ENCODE measurements at places on chromosomes 7 and 10.
A peak's percentile ranks its signal among the peaks of the same experiment; 100 is the strongest.

DNA sequence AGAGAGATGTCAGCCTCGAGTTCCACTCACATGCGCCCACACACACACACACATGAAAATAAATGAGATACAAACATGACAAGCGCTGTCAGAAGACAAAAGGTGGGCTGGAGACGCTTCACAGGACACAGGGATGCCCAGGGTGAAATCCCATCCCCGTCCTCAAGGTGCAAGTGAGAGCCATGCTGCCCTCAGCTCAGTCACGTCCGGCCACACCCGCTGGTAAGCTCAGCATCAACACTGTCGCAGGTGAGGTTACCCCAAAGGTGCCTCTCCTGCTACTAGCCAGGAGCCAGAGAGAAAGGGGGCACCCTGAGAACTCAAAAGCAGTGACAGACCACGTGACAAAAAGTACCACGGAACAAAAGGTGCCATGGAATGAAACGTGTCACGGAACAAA, 22.2 kb downstream of the PITRM1 start:
- no peak for DNase-seq

- no peak for DNase-seq
These were observed 211.7 kb upstream of the HABP2 start for GRCh38 chr10:113341138-113341537.

- no peak for DNase-seq
These were observed 220.0 kb upstream of the TCERG1L start for GRCh38 chr10:131531265-131532190.

DNA sequence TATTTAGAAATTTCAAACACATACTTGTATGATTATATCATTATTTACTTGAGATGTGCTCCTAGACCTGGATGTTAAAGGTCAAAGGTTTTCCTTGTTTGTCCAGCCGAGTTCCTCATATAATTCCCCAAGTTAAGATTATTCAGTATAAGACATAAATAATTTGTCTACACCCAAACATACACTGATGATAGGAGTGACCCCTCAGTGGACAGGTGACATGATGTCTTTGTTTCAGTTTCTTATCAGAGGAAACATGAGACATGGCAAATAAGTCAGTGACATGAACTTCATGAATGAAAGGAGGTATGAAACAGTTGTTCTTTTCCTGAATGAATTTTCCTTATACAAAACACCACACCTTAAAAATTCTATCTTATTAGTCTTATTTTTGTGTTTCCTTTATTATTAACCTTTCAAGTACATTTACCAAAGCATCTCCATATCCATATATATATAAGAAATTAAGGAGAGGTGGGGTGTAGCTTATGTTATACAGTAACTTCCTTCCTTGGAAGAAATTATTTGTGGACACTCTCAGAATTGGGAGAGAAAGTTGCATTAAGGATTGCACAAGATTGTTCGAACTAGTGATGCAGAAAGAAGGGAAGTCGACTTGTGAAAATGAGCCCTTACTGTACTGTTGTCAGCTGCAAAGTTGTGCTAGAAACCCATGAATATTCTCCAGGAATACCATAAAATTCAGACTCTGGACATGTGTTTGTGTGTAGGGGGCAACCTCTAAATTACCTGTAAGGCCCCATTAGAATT, 60.5 kb downstream of the POM121L12 start:
- no peak for DNase-seq

DNA sequence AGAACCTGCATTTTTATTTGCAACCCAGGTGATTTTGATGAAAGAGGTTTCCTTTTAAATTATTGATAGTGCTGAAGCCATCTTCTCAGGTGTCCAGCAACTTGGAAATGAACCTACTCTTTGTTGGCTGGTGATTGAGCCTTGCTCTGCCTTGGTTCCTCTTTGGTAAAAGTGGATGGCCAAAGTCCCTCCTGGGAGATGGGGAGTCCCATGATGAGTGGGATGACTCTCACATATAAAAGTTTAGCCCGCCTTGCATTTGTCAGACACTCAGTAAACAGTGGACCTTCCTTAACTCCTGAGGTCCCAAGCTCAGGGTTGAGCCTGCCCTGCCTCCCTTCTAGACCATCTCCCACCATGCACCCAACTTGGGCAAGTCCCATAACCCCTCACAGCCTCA, 28.9 kb upstream of the KAT6B start:
- DNase-seq: no peak

DNA sequence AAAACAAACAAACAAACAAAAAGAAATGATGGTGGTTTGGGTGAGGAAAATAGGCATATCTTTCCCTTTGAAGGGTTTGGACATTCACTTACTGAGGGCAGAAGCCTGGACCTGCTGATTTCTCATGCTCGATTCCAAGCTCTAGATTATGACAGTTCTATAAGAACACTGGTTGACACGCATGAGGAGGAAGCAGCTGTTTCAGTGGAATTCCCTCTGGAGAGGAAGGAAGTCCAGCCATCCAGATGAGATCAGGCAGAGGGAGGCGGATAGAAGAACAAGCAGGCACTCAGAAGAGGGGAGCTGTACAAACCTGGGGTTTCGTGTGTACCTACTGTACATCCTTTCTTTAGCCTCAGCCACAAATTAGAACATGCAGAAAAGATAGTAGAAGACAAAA, 691.9 kb downstream of the INHBA start:
- no peak for DNase-seq

DNA sequence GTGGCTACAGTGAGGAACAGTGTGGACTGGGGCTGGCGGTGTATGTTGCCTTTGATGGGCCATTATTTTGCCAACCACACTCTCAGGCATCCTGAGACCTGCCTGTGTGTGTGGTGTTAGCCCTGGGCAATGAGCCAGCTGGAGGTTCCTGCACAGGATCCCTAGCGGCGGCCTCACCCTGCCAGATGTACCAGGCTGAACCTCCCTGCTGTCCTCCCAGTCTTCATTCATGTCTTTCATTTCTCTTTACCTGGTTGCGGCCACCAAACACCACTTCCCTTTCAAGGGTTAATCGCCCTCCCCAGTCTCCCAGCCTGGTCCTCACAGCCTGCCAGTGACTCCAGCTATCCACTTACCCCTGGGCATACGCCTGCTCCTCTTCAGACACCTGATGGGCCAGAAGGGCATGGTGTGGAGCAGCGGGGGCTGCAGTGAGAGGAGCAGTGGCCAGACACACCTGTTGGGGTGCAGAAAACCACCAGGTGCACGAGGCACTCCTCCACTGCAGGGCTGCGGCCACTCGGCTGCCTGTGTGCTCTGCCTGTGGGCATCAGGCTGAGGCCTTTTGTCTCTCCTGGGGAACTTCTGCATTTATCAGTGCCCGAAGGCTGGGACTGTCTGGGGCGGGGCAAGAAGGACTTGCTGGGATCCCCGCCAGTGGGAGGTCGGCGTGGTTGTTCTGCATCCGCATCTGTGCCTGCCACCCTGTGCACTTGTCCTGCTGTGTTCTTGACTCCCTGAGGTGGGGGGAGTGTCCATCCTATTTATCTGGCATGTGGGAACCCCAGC, 111.6 kb downstream of the ARHGAP22 start:
- no peak for DNase-seq

DNA sequence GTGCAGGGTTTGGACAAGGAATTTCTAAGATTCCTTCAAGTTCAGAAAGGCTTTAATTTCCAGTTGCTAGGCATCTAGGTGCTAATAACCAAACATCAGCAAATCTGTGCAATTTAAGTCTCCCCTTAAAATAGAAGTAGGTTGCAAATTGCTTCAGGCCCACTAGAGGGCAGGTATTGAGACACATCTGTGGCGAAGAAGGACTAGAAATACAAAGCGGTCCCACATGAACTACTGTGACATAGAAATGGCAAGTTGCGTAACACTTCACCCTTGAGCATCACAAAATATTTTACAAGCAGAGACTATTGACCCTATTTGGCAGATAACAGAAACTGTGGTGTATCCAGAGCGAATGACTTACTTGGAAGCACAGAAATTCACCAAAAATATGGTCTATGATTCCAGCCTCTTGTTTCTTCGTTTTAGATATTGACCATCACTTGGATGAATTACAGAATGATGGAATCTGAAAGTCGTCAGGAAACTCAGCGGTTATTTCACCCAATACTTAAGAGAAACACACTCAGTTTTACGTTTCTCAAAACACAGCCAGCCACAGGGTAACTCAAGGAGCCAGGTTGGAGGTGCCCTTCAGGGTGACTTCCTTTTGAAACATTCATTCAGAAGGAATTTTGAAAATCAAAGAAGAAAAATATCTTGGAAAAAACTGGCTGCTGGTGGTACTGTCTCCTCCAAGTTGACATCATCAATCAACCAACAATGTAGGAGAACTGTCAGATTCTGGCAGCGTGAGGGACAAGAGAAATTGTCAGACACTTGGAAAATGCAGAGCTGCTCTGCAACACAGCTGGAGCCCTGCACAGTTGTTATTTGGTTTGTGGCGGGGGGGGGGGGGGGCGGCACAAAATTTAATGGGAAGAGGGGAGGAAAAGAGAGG, 256.3 kb upstream of the MINDY3 start:
- peak; percentile 2 for DNase-seq

GRCh38 chr10:66747451-66747850, 178.4 kb upstream of the LRRTM3 start:
- no peak for DNase-seq

- no peak for DNase-seq
These were observed 80.8 kb downstream of the OSBPL3 start for GRCh38 chr7:24899161-24899560.

DNA sequence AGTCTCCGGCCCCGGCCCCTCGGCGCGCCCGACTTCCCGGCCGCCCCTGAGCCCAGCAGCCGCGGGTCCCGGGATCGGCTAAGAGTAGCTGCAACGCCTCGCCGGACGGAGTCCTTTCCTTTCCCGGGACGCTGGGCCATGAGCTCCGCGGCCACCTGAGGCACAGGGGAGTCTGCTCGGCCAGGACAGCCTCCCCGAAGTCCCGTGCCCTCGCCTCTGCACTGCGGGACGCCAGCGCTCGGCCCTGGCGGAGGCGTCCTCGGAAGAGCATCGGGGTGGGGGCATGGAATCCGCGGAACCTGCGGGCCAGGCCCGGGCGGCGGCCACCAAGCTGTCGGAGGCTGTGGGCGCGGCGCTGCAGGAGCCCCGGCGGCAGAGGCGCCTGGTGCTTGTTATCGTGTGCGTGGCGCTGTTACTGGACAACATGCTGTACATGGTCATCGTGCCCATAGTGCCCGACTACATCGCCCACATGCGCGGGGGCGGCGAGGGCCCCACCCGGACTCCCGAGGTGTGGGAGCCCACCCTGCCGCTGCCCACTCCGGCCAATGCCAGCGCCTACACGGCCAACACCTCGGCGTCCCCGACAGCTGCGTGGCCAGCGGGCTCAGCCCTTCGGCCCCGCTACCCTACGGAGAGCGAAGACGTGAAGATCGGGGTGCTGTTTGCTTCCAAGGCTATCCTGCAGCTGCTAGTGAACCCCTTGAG, 502 bp downstream of the SLC18A3 start:
- no peak for DNase-seq

- no peak for DNase-seq
These were observed 31.6 kb upstream of the LAMB1 start for GRCh38 chr7:108034586-108034985.

- DNase-seq: no peak
These were observed 72.8 kb upstream of the NMT2 start for GRCh38 chr10:15241306-15241705.

GRCh38 chr10:14906765-14907164, 28.1 kb downstream of the SUV39H2 start:
- no peak for DNase-seq

DNA sequence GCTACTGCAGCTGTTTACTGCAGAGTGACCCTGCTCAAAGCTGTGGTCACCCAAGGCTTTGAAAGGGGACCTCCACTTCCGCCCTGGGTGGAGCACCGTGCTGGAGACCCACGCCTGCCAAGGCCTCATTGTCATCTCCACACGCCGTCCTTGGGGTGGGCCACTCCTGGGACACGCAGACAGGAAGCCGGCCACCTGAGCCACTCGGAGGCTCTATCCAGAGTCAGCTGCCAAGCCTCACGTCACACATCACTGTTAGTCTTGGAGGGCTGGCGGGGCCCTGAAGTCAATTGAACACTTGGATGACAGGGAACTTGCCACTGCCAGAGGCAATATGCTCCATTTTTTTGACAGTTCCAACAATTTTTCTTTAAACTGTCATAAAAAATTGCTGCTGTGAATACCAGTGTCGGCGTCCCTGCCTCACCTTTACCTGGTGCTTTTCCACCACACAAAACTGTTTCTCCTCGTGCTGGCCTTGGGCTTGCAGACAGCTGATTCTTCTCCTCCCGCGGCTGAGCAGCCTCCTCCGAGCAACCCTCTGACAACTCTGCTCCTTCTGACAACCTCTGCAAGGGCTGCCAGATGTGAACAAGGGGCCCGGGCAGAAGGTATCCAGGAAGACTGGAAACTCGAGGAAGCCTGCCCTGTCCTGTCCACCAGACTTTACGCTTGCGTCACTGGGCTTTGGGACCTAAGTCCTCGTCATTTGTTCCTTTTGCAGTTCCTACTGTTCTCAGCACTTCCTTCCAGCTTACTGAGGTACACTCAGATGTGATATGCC, 81.9 kb downstream of the EGFR start:
- no peak for DNase-seq

- no peak for DNase-seq
These were observed 103.3 kb upstream of the POT1 start for GRCh38 chr7:125032943-125033342.

- DNase-seq: no peak
These were observed 117.2 kb downstream of the CDH23 start for GRCh38 chr10:71513936-71514335.

DNA sequence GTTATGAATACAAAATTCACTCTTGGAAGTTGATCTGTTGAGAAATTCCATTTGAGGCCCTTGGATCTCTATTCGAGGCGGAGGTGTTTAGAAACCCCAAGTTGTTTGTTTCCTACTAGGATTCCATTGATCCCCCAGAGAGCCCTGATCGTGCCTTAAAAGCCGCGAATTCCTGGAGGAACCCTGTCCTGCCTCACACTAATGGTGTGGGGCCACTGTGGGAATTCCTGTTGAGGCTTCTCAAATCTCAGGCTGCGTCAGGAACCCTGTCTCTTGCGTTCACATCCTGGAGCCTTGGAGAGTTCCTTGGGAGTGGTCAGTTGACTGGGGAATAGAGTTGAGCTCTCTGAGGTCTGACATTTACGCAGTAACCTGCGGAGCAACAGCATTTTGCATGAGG, 1.2 kb downstream of the CFAP69 start:
- peak; percentile 36 for DNase-seq

GRCh38 chr7:1257221-1257620, 24.5 kb downstream of the UNCX start:
- no peak for DNase-seq

Measured in small intestine (tissue), 16 donors.